ENCODE measurements at places on chromosomes 2 and 18. TPM values are rescaled to one million over a fixed set of nuclear protein-coding genes. Genes with fewer than 3 reads are reported as not detected.

DNA sequence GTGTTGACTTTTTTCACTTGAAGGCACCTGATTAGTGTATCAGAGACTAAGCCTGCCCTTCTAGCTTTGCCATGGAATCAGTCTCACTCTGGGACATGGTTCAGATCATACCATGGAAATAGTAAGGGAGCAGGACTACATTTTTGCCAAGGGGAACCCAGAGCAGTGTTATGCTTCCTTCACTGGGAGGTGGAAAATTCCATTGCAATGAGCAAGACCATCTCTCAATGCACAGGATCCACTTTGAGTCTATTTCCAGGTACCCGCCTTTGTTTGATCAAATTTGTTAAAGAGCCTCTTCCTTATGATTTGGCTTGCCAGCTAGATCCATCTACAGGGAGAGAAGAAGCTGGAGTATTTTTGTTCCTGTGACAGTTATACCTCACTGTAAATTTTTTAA is 395.8 kb downstream of the MTX2 start:
- DNase-seq: no peak

DNA sequence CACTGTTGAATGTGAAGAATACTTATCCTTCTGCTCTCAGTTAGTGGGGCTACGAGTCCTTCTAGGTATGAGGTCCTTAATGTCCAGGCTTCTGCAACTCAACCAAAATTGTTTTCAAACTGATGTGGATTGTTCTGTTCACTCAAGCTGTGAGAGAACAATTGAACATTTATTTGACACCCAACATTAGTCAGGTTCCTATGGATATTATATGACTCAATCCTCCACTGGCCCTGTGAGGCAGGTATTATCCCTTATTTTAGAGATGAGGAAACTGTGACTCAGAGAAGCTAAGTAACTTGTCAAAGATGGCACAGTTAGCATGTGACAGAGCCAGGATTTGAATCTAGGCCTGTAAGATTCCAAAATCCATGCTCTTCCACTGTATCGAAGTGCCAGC is 1.2 kb upstream of the LYG2 start:
- DNase-seq: no peak

Gene FBLN7
- total RNA-seq: 11.0 TPM

Gene ZSWIM2
- total RNA-seq: not detected

Gene SATB2
- total RNA-seq: 12.2 TPM

DNA sequence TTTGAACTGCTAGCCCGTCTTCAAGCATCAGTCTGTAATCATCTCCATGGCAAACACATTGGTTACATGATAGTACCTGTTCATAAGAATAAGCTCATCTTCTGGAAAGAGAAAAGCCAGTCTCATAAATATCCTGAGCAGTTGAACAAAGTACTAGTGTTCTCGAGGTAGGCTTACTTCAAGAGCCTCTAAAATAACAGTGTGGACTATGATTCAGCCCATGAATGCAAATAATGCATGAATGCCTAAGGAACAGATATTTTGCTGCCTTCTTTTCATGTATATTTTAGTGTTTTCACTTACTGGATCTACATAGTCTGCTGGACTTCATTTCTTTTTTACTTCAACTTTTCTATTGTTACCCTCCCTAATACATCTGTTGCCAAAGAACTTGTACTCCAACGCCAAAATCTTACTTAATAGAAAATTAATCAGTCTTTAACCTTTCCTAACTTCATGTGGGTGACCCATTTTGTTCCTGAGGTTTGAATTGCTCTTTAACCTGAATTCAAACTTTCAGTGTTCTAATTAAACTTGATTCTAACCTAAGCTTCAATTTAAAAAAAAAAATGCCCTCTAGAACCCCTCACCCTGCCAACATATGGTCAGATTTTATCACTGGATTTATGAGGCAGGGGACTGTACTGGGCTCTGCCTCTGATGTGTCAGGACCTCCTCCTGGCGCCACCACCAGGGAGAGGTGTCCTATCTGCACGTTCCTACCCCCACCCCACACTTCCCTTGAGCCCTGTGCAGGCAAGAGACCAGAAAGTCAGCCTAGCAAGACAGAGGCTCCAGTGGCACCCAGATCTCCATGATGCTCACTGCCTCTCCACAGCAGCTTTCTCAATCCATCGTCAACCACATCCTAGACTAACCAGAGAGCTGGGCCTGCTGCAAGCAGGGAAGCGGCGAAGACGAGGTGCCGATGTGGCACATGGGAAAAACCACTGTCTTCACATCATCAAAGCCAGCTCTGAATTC is 264.7 kb upstream of the ID2 start:
- no peak for DNase-seq

GRCh38 chr18:74342416-74343043 is 26.9 kb downstream of the C18orf63 start:
- DNase-seq: no peak

GRCh38 chr2:118835746-118836410 is 11.6 kb downstream of the EN1 start:
- no peak for DNase-seq

Gene LBH
- total RNA-seq: 153 TPM

Data from breast epithelium (tissue), 4 donors.